Naive thymus-derived CD8-positive, alpha-beta T cell (primary cell): ENCODE measurements at places on chromosomes 5 and 9.

DNA sequence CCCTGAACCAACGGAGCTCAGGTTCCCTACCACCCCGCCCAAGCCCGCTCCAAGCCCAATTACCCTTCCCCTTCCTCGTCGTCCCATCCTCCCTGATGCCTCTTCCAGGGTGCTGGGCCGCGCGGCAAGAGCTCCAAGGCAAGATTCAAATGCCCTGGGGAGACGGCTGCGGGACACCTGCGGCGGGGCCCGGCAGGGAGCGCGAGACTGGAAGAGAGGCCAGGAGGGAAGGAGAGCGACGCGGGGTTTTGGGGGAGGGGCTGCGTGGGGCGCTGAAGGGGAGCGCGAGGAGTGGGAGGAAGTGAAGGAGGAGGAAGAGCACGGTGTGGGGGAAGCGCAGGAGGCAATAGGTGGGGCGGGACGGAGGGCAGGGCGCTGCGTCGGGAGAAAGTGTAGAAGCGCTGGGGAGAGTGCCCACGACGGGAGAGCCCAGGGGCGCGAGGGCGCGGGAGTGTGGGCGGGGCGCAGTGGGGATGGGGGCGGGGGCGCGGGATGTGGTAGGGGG, 975 bp upstream of the NXNL2 start:
- DNase-seq, result peak; percentile 7
- H3K36me3 ChIP-seq, result no peaks in the 10 kb centered on the region
- H3K4me3 ChIP-seq, result peak overlapping the region; percentile 77
- peaks cover 14% of the 10 kb centered on the region for H3K27me3 ChIP-seq
- peaks cover 31% of the 10 kb centered on the region for H3K4me1 ChIP-seq

- no peak for DNase-seq
- no peak overlapping the region for H3K27ac ChIP-seq
- H3K36me3 ChIP-seq, result no peaks in the 10 kb centered on the region
- H3K27me3 ChIP-seq, result no peaks in the 10 kb centered on the region
- H3K4me1 ChIP-seq, result no peaks in the 10 kb centered on the region
- no peak overlapping the region for H3K4me3 ChIP-seq
These were observed 1072.6 kb upstream of the COX7C start for GRCh38 chr5:85545129-85545528.

- peaks cover 8% of the 10 kb centered on the region for H3K27me3 ChIP-seq
- DNase-seq, result no peak
- no peak overlapping the region for H3K4me3 ChIP-seq
- no peaks in the 10 kb centered on the region for H3K36me3 ChIP-seq
- H3K27ac ChIP-seq, result no peak overlapping the region
These were observed 25.6 kb upstream of the RANBP17 start for GRCh38 chr5:170836226-170836625.

DNA sequence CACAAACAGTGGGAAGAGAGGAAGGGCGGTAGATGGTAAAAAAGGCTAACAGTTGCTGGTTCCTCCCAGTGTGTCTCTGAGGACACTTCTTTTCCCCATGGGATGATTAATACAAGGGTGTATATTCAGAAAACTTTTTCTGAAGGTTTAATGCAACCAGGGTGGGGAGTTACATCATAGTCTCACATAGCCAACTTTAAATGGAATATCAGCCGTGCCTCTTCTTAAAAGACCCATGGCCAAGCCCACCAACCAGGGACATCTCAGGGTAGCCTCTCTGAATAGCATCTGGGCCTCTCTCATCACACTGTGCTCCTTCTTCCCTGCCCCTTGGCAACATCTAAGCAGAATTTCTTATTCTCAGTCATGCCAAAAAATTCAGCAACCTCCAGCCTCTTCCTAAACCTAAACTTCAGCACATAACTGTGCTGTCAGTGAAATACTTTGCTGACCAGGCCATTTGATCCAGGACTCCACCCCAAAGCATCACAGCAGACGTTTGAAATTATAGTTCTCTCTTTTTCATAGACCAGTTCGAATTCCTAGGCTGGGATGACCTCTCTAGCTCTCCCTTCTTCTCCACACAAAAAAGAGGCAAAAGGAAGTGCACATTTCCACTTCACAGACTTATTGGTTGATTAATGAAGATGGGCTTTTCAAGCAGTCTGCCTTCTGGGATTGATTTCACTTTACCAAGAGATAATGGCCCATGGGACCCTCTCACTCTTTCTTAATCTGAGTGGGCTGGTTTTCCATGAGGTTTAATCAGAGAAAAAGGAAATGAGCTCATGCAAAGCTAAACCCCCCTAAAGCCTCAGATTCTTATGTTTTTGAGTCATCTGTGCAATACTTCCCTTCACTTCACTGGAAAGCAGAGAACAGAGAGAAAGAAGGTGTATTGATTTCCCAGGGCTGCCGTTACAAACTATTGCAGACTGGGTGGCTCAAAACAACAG, 85.1 kb upstream of the RAI14 start:
- no peak for DNase-seq
- H3K27ac ChIP-seq, result no peak overlapping the region

DNA sequence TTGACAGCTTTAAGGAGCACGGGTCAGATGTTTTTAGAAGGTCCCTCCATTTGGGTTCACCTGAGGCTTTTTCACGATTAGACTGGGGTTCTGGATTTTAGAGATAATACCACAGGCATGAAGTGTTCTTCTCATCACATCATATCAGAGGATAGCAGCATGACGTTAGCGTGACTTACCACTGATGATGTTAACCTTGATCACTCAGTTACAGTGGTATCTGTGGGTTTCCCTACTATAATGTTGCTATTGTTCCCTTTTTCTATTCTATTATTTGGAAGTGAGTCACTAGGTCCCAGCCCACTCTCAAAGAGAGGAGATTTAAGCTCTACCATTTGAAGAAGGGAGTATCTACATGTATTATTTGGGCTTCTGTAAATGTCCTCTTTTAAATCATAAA, 300.0 kb downstream of the MAST4 start:
- peaks cover 14% of the 10 kb centered on the region for H3K27me3 ChIP-seq

GRCh38 chr5:13695076-13695712, 249.3 kb downstream of the DNAH5 start:
- H3K36me3 ChIP-seq, result no peaks in the 10 kb centered on the region
- peaks cover 9% of the 10 kb centered on the region for H3K27me3 ChIP-seq
- H3K4me1 ChIP-seq, result no peaks in the 10 kb centered on the region
- no peak overlapping the region for H3K4me3 ChIP-seq
- no peak for DNase-seq

GRCh38 chr5:145924849-145925248, 11.5 kb upstream of the SH3RF2 start:
- H3K4me1 ChIP-seq, result peaks cover 1% of the 10 kb centered on the region
- no peak overlapping the region for H3K27ac ChIP-seq
- no peaks in the 10 kb centered on the region for H3K36me3 ChIP-seq
- DNase-seq, result no peak

- no peak for DNase-seq
- no peaks in the 10 kb centered on the region for H3K4me1 ChIP-seq
- no peak overlapping the region for H3K4me3 ChIP-seq
- H3K27me3 ChIP-seq, result peaks cover 6% of the 10 kb centered on the region
- no peaks in the 10 kb centered on the region for H3K36me3 ChIP-seq
- H3K27ac ChIP-seq, result no peak overlapping the region
These were observed 117.0 kb upstream of the CXCL14 start for GRCh38 chr5:135695656-135696313.

DNA sequence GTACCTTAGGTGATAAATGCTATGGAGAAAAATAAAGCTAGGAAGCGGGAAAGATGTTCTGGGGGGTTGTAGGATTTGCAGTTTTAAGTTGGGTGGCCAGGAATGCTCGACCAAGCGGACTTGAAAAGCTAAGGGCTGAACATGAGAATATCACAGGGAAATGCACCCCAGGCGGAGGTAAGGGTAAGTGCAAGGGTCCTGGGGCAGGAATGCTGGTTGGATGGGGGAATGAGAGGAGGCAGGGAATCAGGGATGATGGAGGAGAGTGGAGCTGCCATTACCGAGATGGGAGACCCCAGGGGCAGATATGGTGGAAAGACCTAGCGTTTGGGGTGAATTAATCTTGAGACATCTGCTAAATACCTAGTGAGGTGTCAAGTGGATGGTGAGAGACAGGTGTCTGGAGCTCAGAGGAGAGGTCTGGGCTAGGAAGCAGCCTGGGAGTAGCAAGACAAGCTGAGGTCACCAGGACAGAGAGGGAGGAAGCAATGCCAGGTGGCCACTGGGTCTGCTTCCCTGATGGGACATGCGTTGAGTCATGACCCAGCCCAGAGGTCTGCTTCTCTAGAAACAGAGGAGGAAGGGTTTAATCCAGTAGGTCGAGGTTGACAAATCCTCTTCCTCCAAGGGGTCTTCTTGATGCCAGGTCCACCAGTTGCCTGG, 77.7 kb upstream of the ASS1 start:
- no peaks in the 10 kb centered on the region for H3K4me1 ChIP-seq
- H3K36me3 ChIP-seq, result no peaks in the 10 kb centered on the region
- no peaks in the 10 kb centered on the region for H3K27me3 ChIP-seq
- no peak overlapping the region for H3K27ac ChIP-seq
- no peak for DNase-seq
